ENCODE measurements at places on chromosomes 2 and 18. TPM values are rescaled to one million over a fixed set of nuclear protein-coding genes. Genes with fewer than 3 reads are reported as not detected.

Gene MOGAT1
- total RNA-seq: 0.94 TPM

Gene SLC23A3
- total RNA-seq: not detected

Gene MC4R
- total RNA-seq: not detected

Gene PRKAG3
- total RNA-seq: not detected

Gene SERPINE2
- 38.6 TPM for total RNA-seq

Gene CPLX4
- not detected for total RNA-seq

Gene ANKRD62
- not detected for total RNA-seq

Gene KIAA2012
- total RNA-seq: 0.03 TPM

Gene EFHD1
- total RNA-seq: 3.4 TPM

DNA sequence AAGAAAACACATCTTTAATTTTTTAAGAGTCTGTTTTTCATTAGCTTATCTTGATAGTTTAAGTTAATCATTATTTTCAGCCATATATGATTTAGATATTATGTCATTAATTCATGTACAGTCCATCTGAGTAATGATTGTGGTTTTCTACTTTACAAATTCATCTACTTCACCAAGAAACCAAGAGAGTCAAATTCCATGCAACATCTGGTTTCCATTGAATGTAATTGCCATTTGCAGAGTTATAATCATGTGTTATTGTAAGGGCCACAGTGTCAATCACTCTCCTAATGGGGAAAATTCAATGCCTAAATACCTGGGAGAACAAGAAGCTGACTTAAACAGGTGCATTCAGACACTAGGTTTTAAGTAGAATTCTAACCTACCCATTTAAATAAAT is 217.2 kb upstream of the OSR1 start:
- no peak overlapping the region for H3K4me3 ChIP-seq
- 0 out of 2 replicates have a peak, but pooled peaks cover 4% of the 10 kb centered on the region for H3K4me1 ChIP-seq
- no peak for DNase-seq

DNA sequence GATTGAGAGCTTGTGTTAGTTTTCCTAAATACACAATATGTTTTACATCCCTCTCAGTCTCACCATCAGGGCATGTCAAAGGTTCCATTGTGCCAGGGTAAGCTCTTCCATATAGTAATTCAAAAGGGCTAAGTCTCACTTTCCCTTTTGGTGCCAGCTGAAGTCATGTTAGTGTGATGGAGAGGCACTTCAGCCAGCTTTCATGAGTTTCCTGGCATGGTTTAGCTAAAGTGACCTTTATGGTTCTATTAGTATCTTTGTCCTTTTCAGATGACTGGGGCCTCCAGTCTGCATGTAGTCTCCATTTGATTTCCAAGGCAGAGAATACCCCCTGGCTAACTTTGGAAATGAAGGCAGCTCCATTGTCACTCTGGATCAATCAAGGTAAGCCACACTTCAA is 27.2 kb downstream of the NAT8 start:
- H3K36me3 ChIP-seq: no peaks in the 10 kb centered on the region
- no peak overlapping the region for H3K4me3 ChIP-seq
- H3K27ac ChIP-seq: no peak overlapping the region
- no peak for DNase-seq
- H3K27me3 ChIP-seq: no peaks in the 10 kb centered on the region

GRCh38 chr2:56244911-56245530 is 61.2 kb downstream of the CCDC85A start:
- no peaks in the 10 kb centered on the region for H3K4me1 ChIP-seq
- no peak overlapping the region for H3K4me3 ChIP-seq
- no peaks in the 10 kb centered on the region for H3K36me3 ChIP-seq
- H3K27ac ChIP-seq: no peak overlapping the region
- H3K27me3 ChIP-seq: no peaks in the 10 kb centered on the region
- DNase-seq: no peak

GRCh38 chr18:34458410-34458977 is 233.8 kb upstream of the NOL4 start:
- no peaks in the 10 kb centered on the region for H3K27me3 ChIP-seq
- no peak overlapping the region for H3K27ac ChIP-seq
- no peak for DNase-seq
- 0 out of 2 replicates have a peak, but pooled peaks cover 5% of the 10 kb centered on the region for H3K36me3 ChIP-seq
- no peak overlapping the region for H3K4me3 ChIP-seq

DNA sequence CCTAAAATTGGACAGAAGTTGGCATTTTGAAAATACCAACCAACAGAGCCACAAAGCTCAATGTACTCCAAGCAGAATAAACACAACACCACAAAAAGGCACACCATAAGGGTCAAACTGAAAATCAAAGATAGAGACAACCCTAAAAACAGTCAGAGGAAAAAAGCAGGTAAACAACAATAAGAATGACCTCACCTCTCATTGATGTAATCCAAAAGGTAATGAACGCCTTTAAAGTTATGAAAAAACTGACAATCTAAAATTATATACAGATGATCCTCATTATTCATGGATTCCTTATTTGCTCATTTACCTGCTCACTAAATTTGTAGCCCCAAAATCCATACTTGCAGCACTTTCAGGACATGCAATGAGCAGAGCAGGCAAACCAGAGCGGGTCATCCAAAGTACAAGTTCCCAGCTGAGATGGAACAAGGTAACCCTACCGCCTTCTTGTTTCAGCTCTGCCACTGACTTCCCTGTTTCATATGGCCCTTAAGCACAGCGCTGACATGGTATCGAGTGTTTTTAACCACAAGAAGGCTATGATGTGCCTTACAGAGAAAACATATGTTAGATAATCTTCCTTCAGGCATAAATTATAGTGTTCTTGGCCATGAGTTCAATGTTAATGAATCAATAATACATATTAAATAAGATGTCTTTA is 17.0 kb downstream of the RTN4 start:
- DNase-seq: no peak
- H3K27me3 ChIP-seq: no peaks in the 10 kb centered on the region
- H3K4me3 ChIP-seq: no peak overlapping the region
- H3K36me3 ChIP-seq: no peaks in the 10 kb centered on the region
- peaks cover 35% of the 10 kb centered on the region for H3K4me1 ChIP-seq

- H3K27me3 ChIP-seq: no peaks in the 10 kb centered on the region
- H3K27ac ChIP-seq: no peak overlapping the region
- no peak overlapping the region for H3K4me3 ChIP-seq
- peaks cover 66% of the 10 kb centered on the region for H3K4me1 ChIP-seq
- peaks cover 7% of the 10 kb centered on the region for H3K36me3 ChIP-seq
Measured at GRCh38 chr2:207150284-207150683, 15.5 kb downstream of the KLF7 start.

DNA sequence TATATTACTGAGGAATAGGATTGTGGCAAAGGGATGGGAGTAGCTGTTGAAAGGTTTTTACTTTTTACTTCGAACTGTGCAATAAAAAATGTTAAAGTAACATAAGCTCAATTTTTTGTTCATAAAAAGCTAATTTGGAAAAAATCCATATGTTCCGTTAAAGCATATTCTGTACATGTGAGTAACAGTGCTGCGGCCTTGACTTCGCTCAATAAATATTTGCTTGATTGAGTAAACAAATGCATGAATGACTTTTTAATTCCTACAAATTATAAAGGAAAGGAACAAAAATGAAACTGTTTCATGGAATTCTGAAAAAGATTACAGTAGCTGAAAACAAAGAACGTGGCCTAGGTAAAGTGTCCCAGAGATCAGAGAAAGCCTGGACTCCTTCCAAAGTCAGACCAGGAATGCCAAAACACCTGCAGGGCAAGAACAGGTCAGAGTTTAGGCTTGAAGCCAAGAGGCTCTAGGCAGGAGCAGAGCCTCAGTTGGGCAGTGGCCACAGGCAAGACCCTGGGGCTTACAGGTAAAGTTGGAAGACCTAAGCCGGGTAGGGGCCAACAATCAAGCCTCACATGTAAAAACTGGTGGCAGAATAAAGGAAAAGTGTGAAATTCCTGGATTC is 44.3 kb upstream of the FIGN start:
- no peaks in the 10 kb centered on the region for H3K27me3 ChIP-seq
- no peak for DNase-seq
- H3K4me1 ChIP-seq: peaks cover 4% of the 10 kb centered on the region
- no peaks in the 10 kb centered on the region for H3K36me3 ChIP-seq
- H3K27ac ChIP-seq: no peak overlapping the region
- H3K4me3 ChIP-seq: no peak overlapping the region

DNA sequence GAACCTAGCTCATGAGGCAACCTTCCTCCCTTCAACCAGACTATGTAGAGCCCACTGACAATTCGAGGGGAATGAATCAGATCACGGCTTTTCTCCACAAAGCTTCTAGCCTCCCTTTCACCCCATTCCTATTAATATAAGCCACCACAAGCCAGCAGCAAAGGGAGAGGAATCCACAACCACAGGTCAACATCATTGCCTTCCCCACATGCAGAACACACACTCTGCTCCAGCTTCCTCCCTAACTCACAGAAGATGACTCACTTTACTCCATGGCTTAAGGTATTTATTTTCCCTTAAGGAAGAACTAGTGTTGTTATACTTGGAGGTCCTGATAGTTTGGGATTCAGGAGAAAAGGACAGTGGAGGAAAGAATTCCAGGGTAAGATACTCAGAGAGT is 272.2 kb downstream of the C1D start:
- H3K36me3 ChIP-seq: no peaks in the 10 kb centered on the region
- H3K27ac ChIP-seq: no peak overlapping the region
- no peaks in the 10 kb centered on the region for H3K4me1 ChIP-seq
- no peak for DNase-seq

GRCh38 chr2:26438526-26438925 is 36.8 kb downstream of the DRC1 start:
- DNase-seq: peak; percentile 13
- no peaks in the 10 kb centered on the region for H3K4me1 ChIP-seq
- no peaks in the 10 kb centered on the region for H3K27me3 ChIP-seq
- no peak overlapping the region for H3K4me3 ChIP-seq
- no peak overlapping the region for H3K27ac ChIP-seq

DNA sequence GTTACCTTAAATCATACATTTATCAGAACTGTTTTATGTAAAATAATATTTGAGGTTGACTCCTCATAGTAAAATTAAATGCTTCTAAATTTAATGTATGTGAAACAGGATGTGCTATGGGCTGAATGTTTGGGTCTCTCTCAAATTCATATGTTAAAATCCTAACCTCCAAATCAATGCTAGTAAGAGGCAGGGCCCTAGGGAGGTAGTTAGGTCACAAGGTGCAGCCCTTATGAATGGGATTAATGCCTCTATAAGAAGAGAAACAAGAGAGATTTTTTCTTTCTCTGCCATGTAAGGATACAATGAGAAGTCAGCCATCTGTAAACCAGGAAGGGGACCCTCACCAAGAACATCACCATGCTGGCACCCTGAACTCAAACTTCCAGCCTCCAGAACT is 67.2 kb upstream of the ETAA1 start:
- peaks cover 22% of the 10 kb centered on the region for H3K36me3 ChIP-seq
- peak; percentile 57 for DNase-seq
- peak overlapping the region; percentile 82 for H3K4me3 ChIP-seq
- H3K4me1 ChIP-seq: peaks cover 54% of the 10 kb centered on the region

DNA sequence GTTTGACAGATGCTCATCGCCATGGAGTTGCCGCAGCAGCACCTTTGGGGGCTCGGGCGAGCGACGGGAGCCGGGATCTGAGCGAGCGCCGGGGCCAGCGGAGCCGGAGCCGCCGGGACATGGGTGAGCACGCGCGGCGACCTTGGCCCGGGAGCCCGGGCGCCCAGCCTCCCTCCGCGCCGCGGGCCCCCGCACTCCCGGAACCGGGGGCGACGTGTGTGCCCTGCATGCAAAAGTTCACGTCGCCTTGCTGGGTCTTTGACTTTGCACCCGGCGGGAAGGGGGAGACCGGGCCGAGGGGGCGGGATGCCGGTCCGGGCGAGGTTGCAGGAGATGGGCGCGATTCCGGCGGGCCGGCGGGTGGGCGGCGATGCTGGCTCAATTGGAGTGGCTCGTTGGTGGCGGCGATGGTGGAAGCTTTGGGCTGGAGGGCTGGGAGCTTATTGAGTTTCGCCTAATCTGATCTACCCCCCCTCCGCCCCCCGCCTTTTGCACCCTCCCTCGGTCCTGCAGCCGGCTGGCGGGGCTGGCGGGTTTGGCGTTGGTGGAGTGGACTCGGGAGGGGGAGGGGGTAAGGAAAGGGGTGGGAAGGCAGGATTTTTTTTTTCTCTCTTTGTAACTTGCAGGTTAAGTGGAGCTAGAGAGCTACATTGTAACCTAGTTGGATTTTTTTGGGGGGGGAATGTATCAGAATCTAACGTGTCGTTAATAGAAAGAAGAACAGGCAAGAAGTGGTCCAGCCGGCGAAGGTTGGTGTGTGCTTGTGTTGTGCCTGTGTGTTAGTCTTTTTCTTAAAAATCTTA is at the start of gene SETBP1:
SETBP1 (plus strand) TSS at position 616 of the 803 bp plus-strand sequence. CDS start 20,459 bp downstream, outside the sequence.
- peaks cover 14% of the 10 kb centered on the region for H3K27me3 ChIP-seq
- H3K27ac ChIP-seq: no peak within 1 kb of the TSS
- peaks cover 25% of the 10 kb centered on the region for H3K4me1 ChIP-seq
- peak within 1 kb of the TSS; percentile 93 for H3K4me3 ChIP-seq

DNA sequence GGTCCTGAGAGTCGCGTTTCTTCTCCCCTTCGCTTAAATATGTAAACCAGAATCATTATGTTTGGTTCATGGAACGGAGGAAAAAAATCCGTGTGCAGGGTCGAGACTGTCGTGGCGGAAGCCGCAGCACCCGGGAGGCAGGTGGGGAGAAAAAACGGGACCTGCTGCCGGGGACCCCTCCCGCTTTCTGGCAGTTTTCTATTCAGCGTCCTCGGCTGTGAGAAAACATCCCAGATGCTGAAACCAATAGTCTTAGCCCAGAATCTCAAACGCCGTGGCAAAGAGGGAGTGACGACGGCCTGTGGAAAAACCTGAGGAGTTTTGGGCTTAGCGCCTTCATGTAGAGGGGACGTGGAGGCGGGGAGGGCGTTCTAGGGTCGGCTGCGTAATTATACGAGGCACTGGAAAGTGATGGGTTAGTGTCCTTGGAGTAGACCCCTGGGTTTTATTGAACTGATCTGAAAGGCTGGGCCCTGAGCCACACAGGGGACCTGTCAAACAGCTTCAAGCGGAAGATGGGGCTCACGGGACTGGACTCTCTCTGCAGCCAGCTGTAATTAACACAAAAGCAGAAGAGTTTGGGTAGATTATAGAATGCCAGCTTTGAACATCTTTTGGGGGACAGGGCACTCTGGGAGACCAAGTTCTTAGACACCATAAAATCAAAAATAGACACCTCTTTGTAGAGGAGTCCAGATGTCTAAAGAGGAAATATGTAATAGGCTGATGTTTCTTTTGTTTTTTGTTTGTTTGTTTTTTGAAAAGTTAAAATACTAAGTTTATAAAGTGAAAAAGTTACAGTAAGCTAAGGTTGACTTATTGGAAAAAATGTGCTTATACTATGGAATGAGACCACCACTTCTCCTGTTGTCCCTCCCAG is 834 bp upstream of the BUB1 start:
- H3K4me1 ChIP-seq: peaks cover 31% of the 10 kb centered on the region
- peak overlapping the region; percentile 68 for H3K4me3 ChIP-seq
- H3K36me3 ChIP-seq: peaks cover 6% of the 10 kb centered on the region

GRCh38 chr2:105781274-105781978 is 36.7 kb downstream of the NCK2 start:
- H3K27me3 ChIP-seq: no peaks in the 10 kb centered on the region
- no peak for DNase-seq
- H3K36me3 ChIP-seq: no peaks in the 10 kb centered on the region
- no peak overlapping the region for H3K27ac ChIP-seq

DNA sequence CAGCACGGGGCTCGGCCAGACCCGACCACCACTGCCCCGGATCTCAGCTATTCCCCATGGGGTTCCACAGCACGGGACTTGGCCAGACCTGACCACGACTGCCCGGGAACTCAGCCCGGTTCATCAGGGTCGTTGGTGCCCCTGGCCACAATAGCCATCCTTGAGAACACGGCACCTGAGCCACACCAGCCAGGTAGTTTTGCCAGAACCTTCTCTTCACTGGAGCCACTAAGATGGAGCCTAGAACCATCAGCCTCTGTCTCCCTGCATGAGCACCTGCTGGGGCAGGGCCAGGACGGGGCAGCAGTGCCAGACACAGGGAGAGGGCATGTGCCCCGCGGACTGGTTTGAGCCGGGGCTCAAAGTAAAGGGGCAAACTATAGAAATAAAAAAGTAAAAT is 11.4 kb upstream of the KCNG2 start:
- H3K27me3 ChIP-seq: peaks cover 35% of the 10 kb centered on the region
- no peak overlapping the region for H3K27ac ChIP-seq
- no peaks in the 10 kb centered on the region for H3K36me3 ChIP-seq
- H3K4me1 ChIP-seq: no peaks in the 10 kb centered on the region
- H3K4me3 ChIP-seq: no peak overlapping the region

Data from GM23338 (cell line).